BJ (cell line): ENCODE measurements at places on chromosomes 2 and 18. TPM values are rescaled to one million over a fixed set of nuclear protein-coding genes. Genes with fewer than 3 reads are reported as not detected.

GRCh38 chr2:240593026-240593702 is 6.6 kb downstream of the CAPN10 start:
- DNase-seq, result no peak

DNA sequence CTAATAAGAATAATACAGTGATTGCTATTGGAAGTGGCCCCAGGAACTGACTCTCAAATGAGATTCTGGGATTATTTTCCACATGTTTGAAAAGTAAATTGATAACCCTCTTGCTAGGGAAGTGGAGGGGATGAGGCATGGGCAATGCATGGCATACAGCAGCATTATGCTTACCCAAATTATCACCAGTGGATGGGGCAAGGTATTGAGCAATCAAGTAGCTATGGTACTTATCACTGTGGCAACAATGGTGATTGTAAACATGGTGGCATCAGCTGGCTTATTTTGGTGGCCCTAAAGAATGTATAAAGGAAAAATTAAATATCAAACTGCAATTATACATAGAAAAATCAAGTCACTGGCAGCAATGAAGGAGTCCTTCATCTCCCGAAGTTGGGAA is 155.1 kb downstream of the FIGN start:
- DNase-seq, result no peak

GRCh38 chr2:189614585-189614984 is 34.0 kb upstream of the SLC40A1 start:
- no peak for DNase-seq

Gene BOK
- polyA plus RNA-seq, result 29.4 and 42.9 TPM in 2 replicates
